Activated naive CD4-positive, alpha-beta T cell treated with anti-CD3 and anti-CD28 coated beads for 36 hours (primary cell): ENCODE measurements at places on chromosomes 2 and 18.

DNA sequence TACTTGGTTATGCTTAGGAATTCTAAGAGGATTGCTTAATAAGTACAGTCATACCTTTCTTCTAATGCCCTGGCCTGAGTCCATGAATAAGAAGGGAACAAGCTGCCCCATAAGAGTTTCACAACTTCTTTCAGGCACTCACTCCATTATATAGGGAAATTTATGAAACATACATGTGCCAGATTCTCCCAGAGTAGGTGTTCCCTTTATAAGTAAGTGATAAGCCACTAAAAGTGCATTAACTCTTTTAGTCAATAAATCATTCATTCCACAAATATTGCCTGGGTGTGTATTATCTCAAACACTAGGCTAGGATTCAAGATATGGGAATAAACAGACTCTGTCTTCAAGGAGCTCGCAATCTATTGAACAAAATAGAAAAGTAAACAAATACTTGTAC is 84.5 kb upstream of the RBBP8 start:
- no peak for DNase-seq

GRCh38 chr2:148014616-148015015 is 5.9 kb downstream of the ORC4 start:
- DNase-seq = no peak

GRCh38 chr2:157364257-157364974 is 38.8 kb upstream of the ERMN start:
- DNase-seq = no peak

DNA sequence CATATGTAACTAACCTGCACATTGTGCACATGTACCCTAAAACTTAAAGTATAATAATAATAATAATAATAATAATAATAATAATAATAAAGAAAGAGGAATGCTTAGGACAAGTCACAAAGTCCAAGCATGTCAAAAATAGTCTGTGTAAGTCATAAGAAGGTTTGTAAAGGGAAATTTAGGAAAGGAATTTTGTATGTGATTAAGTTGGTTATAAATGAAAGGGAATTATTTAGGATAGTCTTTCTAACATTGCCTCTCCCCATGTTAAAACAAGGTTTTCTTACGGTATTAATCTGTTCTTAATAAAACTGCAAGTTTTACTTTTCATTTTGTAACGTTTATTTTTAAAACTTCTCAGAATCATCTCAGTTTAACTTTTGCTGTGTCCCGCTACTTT is 62.8 kb downstream of the SESTD1 start:
- no peak for DNase-seq

DNA sequence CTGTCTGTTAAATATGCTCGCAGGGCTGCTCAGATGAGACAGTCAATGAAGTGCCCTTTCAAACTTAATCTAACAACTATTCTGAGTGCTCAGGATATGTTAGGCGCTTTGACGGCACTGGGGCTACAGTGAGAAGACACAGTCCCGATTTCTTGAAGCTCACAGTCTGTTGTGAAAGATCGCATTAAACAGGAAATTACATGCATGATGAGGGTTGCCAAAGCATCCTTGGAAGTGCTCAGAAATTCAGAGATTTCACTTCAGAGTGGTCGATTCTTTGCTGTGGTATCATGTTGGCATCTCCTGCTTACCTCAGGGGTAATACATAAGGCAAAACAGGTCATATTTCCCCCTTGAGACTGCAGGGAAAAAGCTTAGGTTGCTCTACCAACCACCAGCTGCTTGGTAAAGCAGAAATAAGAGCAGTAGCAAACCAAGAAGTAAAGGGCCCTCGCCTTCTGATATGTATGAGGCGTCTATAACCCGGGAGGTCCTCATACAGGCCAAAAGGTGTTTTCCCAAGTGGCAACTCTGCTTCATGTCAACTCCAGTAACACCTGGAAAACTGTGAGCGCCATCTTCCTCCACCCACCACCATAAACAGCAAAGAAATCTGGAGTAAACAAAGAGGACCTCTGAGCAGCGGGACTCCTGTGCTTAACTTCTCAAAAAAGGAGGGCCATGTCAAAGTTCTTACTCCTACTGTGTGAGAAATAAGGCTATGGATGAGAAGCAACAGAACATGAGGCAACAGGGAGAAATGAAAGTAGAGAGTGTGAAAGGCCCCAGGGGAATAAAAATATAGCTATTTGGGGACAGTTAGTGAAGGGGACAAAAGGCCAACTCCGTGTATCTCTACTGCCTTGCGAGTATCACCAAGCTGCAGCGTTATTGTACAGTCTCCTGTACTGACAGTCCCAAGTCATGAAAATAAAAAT is 79.3 kb downstream of the CLHC1 start:
- DNase-seq = no peak

- no peak for DNase-seq
Observed at GRCh38 chr2:61125123-61125710, 36.8 kb upstream of the C2orf74 start.

GRCh38 chr2:106963156-106963555 is 77.2 kb upstream of the ST6GAL2 start:
- DNase-seq = no peak

GRCh38 chr2:28080911-28081310 is 190.4 kb downstream of the BABAM2 start:
- no peak for DNase-seq

- no peak for DNase-seq
Observed at GRCh38 chr18:79493801-79494211, 98.1 kb downstream of the NFATC1 start.

DNA sequence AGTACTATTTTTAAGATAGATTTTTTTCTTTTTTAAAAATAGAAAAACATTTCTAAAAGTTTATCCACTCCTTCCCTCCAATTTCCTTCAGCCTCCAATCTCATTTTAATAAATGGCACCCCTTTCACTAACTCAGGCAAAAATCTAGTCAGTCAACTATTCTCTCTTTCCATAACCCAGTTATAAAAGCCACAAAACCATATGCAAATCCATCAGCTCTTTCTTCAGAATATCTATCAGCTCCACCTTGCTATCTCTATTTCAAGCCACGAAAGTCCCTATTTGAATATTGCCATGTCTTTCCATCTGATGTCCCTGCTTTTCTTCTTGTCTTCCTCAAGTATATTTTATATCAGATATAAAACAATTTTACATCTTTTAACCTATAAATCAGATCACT is 397.1 kb downstream of the ERBB4 start:
- no peak for DNase-seq

DNA sequence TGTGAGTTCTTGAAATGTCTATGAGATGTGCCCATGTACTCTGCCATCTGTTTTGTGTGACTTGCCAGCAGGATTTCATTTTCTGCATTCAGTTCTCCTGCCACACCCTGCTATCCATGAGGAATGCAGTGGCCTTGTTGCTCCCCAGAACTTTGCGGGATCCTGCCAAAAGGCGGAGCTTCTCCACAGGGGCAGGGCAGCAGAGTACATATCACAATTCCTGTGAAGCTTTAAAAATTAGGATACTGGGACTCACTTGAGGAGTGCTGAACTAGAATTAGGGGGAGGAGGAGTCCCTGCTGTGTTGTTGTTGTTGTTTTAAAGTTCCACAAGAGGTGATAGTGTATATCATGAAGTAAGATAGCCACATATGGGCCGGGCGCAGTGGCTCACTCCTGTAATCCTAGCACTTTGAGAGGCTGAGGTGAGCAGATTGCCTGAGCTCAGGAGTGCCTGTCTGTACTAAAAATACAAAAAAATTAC is 76.4 kb downstream of the TANC1 start:
- DNase-seq = no peak

GRCh38 chr2:88210132-88211002 is 40.2 kb downstream of the THNSL2 start:
- no peak for DNase-seq

- DNase-seq = peak; percentile 58
Observed at GRCh38 chr2:64751286-64752260, 97.9 kb upstream of the SERTAD2 start.

GRCh38 chr2:48397846-48398245 is 132.1 kb upstream of the STON1 start:
- DNase-seq = no peak
